Daoy (cell line): ENCODE measurements at places on chromosomes 5 and 9. TPM values are rescaled to one million over a fixed set of nuclear protein-coding genes. Genes with fewer than 3 reads are reported as not detected.

DNA sequence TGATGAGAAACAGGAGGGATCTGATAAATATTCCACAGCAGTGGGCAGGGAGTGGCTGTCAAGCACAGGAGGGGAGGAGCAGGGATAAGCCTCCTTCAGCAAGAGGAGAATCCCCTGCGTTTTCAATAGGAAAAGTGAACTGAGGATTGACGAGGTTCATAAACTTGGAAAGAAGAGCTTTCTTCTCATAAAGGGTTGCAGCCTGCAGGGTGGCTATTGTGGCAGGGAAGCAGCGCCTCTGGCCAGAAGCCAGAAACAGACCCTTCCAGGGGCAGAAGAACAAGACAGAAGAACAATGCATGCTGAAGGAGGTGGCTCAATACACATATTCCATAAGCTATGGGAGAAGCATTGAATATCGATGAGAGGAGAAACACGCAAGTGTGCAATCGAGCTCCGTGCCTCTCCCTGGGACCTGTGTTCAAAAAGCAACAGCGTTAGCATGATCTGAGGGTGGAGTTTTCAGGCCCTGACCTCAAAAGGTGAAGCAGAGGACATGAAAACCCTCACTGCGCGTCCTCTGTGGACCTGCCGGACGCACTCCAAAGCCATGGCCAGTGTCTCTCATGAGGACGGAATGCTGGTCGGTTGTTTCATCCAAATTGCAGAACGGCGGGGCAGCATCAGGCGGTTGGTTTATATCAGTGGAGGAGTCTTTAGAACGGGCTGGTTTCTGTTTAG, 67.6 kb downstream of the ANKRD33B start:
- DNase-seq: no peak

The NMUR2 gene
- 0.30 TPM in 1 of 2 replicates, not detected in the other for total RNA-seq

- DNase-seq: no peak
These were observed 3.6 kb downstream of the SLC24A2 start for GRCh38 chr9:19785230-19785629.

The LCN15 gene
- not detected in 2 replicates for total RNA-seq

DNA sequence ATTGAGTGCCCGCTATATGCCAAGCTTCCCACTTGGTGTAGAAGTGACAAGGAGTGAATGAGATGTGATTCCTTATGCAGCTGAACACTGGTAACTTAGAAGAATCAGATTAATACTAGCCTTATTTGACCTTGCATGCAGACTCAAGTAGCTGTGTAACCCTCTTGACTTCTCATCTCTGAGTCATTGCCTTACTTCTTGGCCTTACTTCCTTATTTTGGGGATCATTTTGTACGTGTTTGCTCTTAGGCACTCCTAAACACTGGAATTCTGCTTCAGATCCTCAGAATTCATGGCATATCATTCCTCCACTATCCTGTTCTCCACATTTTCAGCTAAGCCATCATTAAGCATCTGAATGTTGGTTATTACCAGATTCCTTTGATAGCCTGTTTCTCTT, 948.9 kb upstream of the ARRDC3 start:
- no peak for DNase-seq

The CDH6 gene
- total RNA-seq: 0.15 and 0.57 TPM in 2 replicates

DNA sequence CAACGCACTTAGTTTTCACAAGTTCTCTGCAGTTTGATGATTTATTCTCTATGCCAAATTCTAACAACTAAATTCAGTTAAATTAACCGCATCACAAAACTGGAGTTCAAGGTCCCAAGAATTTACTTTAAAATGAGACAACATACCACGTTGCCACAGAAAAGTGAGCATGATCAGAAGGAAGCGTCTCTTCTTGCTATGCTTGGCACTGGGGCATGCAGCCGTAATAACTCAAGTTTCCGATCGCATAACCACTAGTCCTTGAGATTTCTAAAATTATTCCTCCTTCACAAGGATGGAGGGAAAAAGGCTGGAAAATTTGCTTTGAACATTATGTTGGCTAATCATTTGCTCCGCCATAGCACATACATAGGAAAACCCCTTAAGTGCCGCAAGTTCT, 13.9 kb downstream of the NFIB start:
- no peak for DNase-seq

DNA sequence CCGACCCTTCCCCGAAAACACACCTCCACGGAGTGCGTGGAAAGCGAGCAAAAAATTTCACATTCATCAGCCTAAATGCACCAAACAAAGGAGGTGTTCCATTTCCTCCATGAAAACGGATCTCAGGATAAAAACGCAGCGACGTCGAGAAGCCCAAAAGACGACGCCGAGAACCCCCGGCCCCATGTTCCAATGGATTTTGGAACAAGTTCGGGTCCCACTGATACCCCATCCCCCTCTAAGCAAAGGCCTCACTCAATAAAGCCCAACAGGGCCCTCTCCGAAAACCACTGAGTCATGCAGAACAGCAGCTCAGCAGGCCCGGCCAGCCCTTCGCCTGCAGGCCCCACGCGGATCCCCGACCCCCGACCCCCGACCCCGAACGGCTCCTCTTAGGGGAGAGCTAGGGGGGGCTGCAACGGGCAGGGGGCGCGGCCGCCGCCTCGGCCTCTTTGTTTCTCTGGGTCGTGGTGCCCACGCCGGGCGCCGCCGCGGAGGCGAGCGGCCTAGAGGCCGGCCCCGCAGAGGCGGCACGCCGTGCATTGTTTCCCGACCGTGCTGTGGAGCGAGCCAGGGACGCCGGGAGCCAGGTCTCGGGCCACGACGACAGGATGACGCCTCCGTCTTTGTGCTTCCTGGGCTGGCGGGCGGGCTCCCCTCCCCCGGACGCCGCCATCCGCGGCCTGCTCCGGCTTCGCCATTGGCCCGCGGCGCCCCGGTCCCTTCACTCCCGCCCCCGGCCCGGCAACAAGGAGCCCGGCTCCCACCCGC, 915 bp downstream of the ZFAND5 start:
- DNase-seq: peak; percentile 72

The SPATA31D4 gene
- not detected in 2 replicates for total RNA-seq

DNA sequence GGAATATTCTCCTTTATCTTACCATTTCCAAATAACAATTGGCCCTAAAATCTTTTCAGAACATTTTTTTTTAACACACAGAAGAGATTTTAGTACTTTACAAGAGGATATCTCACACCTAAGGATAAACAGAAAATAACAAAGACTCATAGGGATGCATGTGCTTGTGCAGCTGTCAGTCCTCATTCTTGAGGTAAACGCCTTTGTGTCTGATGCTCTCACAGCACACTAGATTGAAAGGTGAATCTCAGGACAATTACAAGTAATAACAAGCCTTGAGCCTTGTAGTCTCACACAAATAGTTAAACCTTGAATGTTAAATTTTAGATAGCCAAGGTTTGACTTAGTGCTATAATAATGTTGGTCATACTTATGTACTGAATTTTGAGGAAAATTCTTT, 439.2 kb downstream of the PTPRD start:
- DNase-seq: no peak

DNA sequence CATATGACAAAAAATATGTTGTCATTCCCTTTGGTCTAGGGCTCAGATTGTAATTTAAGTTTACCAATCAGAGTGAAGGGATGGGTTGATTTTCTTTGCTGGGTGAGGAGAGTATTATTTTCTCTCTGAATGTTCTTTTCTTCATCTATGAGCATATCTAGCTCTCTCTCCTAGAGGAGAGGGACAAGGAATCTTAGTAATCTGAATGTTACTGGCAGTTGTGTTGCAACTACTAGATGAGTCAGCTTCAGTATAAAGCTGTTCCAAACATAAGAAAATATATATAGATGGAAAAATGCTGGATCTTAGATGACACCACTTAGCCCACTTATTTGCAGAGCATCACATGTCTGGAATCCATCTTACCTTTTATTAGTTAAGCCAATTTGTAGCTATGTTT, 259.3 kb downstream of the TUSC1 start:
- no peak for DNase-seq

DNA sequence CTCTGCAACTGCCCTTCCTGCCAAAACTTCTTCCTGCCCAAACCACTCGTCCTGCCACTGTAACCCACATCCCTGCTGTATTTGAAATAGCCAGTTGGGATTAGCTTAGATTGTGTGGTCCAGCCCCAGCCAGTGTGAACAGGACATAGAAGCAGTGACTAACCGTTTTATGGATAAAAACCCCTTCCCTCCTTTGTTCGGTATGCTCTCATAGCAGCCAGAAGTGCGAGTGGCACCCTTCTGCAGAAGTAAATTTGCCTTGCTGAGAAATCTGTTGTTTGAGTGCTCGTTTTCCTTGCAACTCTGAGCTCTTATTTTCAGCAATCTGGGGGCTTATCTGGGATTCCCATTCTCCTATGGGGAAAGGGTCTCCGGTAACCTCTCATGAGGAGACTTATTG, 470.0 kb downstream of the PRDM9 start:
- no peak for DNase-seq

- peak; percentile 10 for DNase-seq
These were observed 55.0 kb upstream of the APC start for GRCh38 chr5:112682621-112683061.

- DNase-seq: no peak
These were observed 353.7 kb downstream of the ARL15 start for GRCh38 chr5:53956632-53957031.

The DELE1 gene
- 40.5 and 52.2 TPM in 2 replicates for total RNA-seq

The GRPEL2 gene
- 30.7 and 33.4 TPM in 2 replicates for total RNA-seq

- peak; percentile 53 for DNase-seq
These were observed 244.0 kb downstream of the EPB41L4A start for GRCh38 chr5:112174959-112175594.

The DNAI1 gene
- not detected in 2 replicates for total RNA-seq

The SECISBP2 gene
- total RNA-seq: 21.9 and 25.7 TPM in 2 replicates

GRCh38 chr5:150485693-150486401, 22.1 kb upstream of the NDST1 start:
- peak; percentile 69 for DNase-seq
